ENCODE measurements at places on chromosomes 3 and 15. TPM values are rescaled to one million over a fixed set of nuclear protein-coding genes. Genes with fewer than 3 reads are reported as not detected.

DNA sequence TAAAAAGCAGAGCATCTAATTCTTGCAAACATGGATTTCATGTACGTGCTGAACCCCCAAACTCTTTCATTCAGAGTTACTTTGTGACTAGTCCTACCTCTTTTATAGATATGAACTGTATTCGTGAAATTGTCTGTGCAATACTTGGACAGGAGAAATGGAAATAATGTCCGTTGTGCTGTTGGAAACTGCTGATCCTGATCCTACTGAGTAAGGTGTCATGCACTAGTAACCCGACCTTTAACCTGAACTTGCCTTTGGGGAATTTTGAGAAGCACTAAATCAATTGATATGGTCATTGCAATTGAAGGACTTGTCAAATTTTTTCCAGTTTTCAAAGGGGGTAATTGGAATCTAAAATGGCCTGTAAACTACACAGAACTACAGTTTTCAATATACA lies 856.4 kb downstream of the ROBO1 start:
- no peak overlapping the region for H3K4me3 ChIP-seq
- no peak for DNase-seq
- H3K36me3 ChIP-seq: no peaks in the 10 kb centered on the region
- no peaks in the 10 kb centered on the region for H3K27me3 ChIP-seq

- H3K4me1 ChIP-seq: no peaks in the 10 kb centered on the region
- no peak overlapping the region for H3K4me3 ChIP-seq
- no peaks in the 10 kb centered on the region for H3K36me3 ChIP-seq
- peak; percentile 86 for DNase-seq
Observed at GRCh38 chr15:73851689-73852088, 21.7 kb upstream of the TBC1D21 start.

- no peaks in the 10 kb centered on the region for H3K27me3 ChIP-seq
- no peak overlapping the region for H3K4me3 ChIP-seq
- peaks cover 25% of the 10 kb centered on the region for H3K4me1 ChIP-seq
- H3K27ac ChIP-seq: no peak overlapping the region
- no peaks in the 10 kb centered on the region for H3K36me3 ChIP-seq
Observed at GRCh38 chr3:141334627-141335250, 33.6 kb upstream of the ZBTB38 start.

GRCh38 chr3:81666502-81667121 lies 94.8 kb downstream of the GBE1 start:
- no peaks in the 10 kb centered on the region for H3K27me3 ChIP-seq
- no peaks in the 10 kb centered on the region for H3K36me3 ChIP-seq
- H3K4me3 ChIP-seq: no peak overlapping the region
- no peak overlapping the region for H3K27ac ChIP-seq
- no peaks in the 10 kb centered on the region for H3K4me1 ChIP-seq

DNA sequence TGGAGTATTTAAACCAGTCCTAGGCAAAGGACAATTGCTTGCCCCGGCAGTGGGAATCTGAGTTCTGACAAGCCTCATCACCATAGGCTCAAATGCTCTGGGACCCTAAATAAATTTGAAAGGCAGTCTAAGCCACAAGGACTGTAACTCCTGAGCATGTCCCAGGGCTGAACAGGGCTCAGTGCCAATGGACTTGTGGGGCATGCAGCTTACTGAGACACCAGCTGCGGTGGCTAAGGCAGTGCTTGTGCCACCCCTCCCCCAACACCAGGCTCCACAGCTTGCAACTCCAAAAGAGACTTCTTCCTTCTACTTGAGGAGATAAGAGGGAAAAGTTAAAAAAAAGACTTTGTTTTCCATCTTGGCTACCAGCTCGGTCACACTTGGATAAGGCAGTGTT lies 289.7 kb upstream of the DCBLD2 start:
- no peak for DNase-seq
- no peaks in the 10 kb centered on the region for H3K4me1 ChIP-seq
- H3K36me3 ChIP-seq: no peaks in the 10 kb centered on the region
- H3K4me3 ChIP-seq: no peak overlapping the region
- no peak overlapping the region for H3K27ac ChIP-seq

GRCh38 chr15:22831473-22831872 lies 7.0 kb upstream of the NIPA2 start:
- no peaks in the 10 kb centered on the region for H3K4me1 ChIP-seq
- no peaks in the 10 kb centered on the region for H3K27me3 ChIP-seq
- H3K36me3 ChIP-seq: no peaks in the 10 kb centered on the region

DNA sequence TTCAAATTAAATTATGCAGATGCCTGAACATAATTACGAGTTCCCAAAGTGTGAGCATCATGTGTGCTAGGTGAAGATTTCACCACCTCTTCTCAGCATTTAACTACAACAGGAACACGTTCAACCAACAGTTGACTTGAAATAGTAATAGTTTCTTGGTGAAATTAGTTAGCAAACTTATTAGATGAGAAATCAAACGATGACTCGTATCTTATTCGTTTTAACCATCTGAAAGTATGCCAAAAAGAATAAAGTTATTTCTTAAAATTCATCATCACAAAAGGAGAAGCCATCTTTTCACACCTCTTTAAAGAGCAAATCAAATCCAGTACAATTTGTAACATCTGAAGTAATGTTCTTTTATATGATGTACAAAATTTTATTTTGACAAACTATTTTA lies 2.3 kb downstream of the BNC1 start:
- no peak overlapping the region for H3K4me3 ChIP-seq
- H3K27ac ChIP-seq: no peak overlapping the region
- no peaks in the 10 kb centered on the region for H3K36me3 ChIP-seq
- H3K4me1 ChIP-seq: peaks cover 8% of the 10 kb centered on the region

- H3K4me1 ChIP-seq: peaks cover 8% of the 10 kb centered on the region
- no peaks in the 10 kb centered on the region for H3K36me3 ChIP-seq
- DNase-seq: peak; percentile 29
Observed at GRCh38 chr3:146543461-146544001, 876 bp downstream of the PLSCR1 start.

GRCh38 chr3:126446791-126447190 lies 28.9 kb downstream of the ZXDC start:
- no peak for DNase-seq
- no peaks in the 10 kb centered on the region for H3K4me1 ChIP-seq
- H3K27ac ChIP-seq: no peak overlapping the region
- H3K27me3 ChIP-seq: no peaks in the 10 kb centered on the region
- no peaks in the 10 kb centered on the region for H3K36me3 ChIP-seq

- H3K4me1 ChIP-seq: peaks cover 10% of the 10 kb centered on the region
- H3K27ac ChIP-seq: peak overlapping the region; percentile 88
Observed at GRCh38 chr3:149339931-149340309, 6.5 kb upstream of the TM4SF18 start.

DNA sequence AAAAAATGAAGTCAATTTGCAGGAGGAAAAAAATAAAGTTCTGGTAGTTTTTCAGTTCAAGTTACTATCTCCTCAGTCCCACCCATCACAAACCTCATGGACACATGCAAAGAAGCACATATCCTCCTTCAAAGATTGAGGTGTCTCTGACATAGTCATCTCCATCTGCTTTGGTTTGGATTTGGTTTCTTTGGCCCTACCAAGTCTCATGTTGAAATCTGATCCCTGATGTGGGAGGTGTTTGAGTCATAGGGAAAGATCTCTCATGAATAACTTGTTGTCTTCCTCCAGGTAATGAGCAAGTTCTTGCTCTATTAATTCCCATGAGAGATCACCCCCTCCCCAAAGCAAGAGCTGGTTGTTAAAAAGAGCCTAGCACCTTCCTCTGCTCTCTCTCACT lies 446.8 kb downstream of the IGSF11 start:
- H3K36me3 ChIP-seq: no peaks in the 10 kb centered on the region
- no peak overlapping the region for H3K27ac ChIP-seq
- H3K4me3 ChIP-seq: no peak overlapping the region
- no peaks in the 10 kb centered on the region for H3K27me3 ChIP-seq
- DNase-seq: no peak

DNA sequence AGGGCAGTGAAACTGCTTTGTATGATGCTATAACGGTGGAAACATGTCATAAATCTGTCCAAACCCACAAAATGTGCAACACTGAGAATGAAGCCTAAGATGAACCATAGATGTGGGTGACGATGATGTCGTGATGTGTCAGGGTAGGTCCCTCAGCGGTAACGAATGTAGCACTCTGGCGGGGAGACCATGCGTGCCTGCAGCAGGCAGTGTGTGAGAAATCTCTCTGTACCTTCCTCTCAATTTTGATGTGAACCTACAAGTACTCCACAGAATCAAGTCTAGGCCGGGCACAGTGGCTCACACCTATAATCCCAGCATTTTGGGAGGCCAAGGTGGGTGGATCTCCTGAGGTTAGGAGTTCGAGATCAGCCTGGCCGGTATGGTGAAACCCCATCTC lies 268.2 kb upstream of the LYSMD4 start:
- no peaks in the 10 kb centered on the region for H3K27me3 ChIP-seq
- no peak for DNase-seq
- no peaks in the 10 kb centered on the region for H3K4me1 ChIP-seq
- H3K27ac ChIP-seq: no peak overlapping the region

- peak overlapping the region; percentile 96 for H3K27ac ChIP-seq
- no peaks in the 10 kb centered on the region for H3K36me3 ChIP-seq
- H3K4me3 ChIP-seq: peak overlapping the region; percentile 72
Observed at GRCh38 chr15:77418966-77419835, 703 bp downstream of the PEAK1 start.

Gene SAMMSON
- total RNA-seq: not detected

Gene PPIP5K1
- total RNA-seq: 15.1 TPM

Gene SCG5
- total RNA-seq: 2.0 TPM

Gene RBP2
- 295 TPM for total RNA-seq

Gene PLA2G4E
- 0.07 TPM for total RNA-seq

Data from hepatocyte (in vitro differentiated cells).